ENCODE measurements at places on chromosomes 6 and 20.

- DNase-seq = peak; percentile 7
These were observed 204.0 kb upstream of the PLN start for GRCh38 chr6:118344014-118344670.

DNA sequence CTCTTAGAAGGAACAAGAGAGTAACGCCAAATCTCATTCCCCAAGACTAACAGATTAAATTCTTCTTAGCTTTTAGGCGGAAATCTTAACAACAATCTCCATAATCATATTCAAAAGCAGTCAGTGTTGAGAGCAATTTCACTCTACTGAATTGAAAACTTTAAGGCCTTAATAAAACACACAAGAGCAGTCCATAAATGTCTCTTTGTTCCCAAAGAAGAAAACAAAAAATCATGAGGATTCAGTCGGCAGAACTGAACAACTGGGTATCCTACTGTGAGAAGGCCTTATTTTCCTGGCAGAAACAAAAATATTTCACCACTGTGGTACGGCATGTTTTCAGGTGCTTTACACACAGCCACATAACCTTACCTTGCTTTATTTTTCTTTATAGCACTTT is 14.4 kb downstream of the ABHD12 start:
- DNase-seq = no peak

DNA sequence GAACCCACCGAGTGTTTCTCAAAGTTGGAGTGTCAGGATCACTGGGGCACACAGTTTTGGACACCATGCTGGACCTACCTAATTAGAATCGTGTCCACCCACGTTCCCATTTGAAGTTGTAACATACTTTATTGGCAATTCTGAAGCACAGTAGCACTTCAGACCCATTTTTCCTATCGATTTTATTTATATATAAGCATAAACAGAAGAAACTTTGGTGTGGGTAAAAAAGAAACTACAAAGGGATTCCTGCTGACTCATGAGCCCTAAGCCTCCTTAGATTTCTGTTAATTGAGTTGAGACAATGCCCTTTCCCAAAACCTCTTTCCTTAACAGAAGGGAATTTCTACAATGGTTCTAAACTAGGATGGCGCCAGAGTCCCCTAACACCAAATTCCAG is 398.0 kb downstream of the CDKAL1 start:
- DNase-seq = no peak

DNA sequence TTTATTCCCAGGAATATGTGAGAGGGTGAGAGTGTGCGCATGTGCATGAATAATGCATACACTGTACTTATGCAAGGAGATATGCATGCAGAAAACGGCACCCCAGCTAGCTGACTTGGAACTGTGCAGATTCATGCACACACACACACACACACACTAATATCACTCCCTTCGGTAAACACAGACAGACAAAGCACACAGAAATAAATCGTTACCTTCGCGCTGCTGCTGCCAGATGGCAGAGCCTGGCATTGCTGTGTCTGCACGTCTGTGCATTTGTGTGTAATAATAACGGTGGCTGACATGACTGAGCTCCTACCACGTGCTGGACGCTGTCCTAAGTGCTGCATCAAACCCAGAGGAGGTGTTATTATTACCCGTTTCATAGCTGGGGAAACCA is 36.8 kb downstream of the PREX1 start:
- DNase-seq = no peak
